ENCODE measurements at places on chromosomes 3 and 15. TPM values are rescaled to one million over a fixed set of nuclear protein-coding genes. Genes with fewer than 3 reads are reported as not detected.

SCAMP2 gene
- 62.1 TPM for total RNA-seq

MAGI1 gene
- 38.3 TPM for total RNA-seq

LMLN gene
- total RNA-seq: 5.4 TPM

ANKRD34C gene
- total RNA-seq: not detected

GLDN gene
- 10.9 TPM for total RNA-seq

HACD2 gene
- total RNA-seq: 20.8 TPM

RNF13 gene
- 62.9 TPM for total RNA-seq

DCUN1D1 gene
- 45.2 TPM for total RNA-seq

MST1R gene
- total RNA-seq: 1.7 TPM

DNA sequence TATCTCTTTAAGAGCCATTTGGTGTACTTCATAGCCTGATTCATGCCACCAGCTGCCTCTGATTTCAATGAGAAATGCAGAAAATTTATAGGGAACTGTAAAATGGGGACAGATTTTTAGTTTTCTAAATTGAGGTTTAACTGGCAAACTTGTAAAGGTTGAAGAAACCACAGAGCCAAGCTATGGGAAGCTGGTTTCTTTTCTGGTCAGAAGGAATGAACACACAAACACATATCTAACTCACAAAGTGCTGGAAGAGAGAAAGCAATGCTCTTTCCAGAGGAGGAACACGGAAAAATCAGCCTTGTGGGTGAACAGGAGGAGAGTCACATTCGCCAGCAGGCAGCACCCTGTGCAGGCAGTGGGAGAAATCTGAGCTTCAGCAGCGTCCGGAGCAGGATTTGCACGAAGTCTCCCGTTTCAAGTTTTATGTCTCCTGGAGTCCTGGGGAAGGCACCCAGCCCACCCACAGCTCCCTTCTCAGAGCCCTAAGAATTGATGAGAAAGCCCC lies 481 bp downstream of the MASP1 start:
- DNase-seq: no peak

DNA sequence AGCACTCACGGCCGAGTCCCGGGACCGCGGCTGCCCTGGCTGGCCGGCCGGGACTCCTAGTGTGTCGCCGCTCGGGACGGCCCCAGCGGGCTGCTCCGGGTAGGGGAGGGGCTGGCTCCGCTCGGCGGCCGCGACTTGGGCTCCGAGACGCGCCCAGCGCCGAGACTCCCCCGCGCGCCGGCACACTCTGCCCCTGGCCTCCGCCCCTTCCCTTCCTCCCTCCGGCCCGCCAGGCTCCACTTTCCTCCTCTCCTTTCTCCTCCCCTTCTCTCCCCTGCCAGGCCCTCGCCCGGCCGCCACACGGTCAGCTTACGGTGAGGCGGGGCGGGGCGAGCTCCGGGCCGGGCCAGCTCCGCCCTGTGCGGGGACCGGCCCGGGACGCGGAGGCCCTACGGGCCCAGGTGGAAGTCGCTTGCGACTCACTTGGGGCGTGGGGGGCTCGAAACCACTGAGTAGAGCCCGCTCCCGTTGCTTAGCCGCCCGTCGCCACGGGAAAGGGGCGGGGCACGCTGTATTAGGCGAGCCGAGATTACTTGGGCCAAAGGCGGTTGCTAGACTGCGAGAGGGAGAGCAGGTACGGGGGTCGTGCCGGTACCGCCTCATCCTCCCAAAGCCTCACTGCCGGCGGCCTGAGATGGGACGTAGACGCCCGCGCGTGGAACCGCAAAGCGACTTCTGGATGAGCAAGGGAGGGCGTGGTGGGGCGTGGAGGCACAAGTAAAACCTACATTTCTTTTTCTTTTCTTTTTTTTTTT lies at the start of gene ITGB5:
ITGB5 (minus strand) TSS at position 189 of the 755 bp plus-strand sequence. CDS start 365 bp downstream, outside the sequence.
- peak; percentile 94 for DNase-seq

- no peak for DNase-seq
These were observed 582.8 kb upstream of the CCDC54 start for GRCh38 chr3:106794442-106794841.

DNA sequence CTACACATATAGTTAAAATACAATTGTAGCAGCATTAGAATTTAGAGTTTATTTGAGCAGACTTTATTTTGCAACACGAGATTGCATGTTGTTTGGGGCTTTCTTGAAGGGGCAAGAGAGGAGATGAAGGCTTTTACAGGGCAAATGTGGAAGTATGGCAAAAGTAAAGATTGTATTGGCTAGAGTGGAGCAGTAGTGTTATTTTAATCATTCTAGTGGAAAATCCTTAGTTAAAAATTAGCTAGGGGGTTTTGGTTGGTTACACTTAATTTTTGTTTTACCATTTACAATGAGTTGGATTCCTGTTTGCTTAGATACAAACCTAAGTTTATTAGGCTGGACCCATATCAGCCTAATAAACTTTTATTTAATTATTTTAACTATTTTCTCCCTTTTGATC lies 4.6 kb downstream of the OR5H15 start:
- no peak for DNase-seq

DNA sequence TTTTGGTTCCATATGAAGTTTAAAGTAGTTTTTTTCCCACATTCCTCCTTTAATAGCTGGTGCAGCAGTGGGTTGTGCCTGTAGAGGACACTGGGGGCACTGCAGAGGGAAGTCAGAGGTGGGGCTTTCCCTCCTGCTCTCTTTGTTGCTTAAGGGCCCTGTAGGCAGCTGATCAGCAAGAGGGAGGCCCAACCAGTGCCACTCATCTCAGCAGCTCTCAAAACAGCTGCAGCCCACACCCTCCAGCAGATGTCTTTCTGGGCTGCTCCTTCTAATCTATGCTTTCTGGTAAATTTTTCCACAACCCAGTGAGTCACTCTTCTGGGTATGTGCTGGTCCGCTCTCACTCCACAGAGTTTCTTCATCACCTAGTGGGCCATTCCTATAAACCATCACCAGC lies 263.8 kb downstream of the FEZF2 start:
- peak; percentile 62 for DNase-seq

DNA sequence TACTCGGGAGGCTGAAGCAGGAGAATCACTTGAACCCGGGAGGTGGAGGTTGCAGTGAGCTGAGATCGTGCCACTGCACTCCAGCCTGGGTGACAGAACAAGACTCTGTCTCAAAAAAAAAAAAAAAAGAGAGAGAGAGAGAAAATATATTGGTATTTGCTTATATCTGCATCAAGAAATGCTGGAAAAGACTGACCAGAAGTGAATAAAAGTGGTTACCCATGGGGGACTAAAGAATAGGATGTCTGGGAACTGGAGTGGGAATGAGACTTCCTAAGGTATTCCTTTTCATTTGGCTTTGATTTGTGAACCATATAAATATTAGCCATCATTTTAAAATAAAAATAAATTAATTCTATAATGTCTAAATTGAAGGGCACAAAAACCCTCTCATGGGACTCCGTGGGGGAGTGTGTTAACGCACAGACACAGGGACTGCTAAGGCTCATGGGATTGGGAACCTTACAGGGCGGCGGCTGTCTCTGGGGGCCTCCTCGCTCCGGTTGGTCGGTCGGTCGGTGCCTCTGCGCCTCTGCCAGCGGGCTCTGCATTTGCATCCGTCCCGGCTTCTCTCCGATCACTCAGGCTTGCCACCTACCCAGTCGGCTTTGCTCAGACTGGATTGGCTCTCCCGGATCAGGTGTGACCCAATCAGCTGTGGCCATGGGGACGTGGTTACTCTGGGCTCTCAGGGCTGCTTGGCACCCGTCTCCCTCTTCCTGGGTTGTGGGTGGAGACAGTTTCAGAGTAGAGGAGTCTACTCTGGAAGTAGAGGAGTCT lies 12.7 kb upstream of the TSPAN3 start:
- peak; percentile 91 for DNase-seq

- peak; percentile 79 for DNase-seq
These were observed 1.2 kb upstream of the PLIN1 start for GRCh38 chr15:89680282-89680873.

DNA sequence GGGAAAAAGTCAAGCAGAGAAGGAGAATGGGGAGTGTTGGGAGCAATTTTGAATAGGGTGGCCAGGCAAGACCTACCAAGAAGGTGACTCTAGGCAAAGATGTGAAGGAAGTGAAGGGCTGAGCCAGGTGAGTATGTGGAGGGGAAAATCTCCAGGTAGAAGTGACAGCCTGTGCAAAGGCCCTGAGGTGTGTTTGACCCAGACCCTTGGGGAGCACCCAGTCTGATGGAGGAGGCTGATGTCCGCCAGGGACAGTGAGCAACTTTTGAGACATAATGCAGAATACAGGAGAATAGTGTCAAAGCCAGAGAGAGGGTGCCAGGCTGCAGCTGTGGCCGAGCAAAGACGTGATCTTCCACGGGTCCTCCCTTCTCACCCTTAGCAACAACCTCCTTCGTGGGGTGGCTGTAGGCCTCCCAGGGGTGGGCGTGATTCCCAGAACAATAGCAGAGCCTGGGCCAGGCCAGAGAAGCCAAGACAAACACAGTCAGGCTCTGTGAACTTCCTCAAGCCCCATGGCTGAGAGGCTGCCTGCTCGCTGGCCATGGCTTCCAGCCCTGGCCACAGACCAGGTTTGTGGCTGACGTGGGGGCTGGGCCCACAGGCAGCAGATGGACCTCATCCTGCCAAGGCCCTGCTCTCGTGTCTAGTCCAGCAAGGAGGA lies 58.1 kb downstream of the SLC6A6 start:
- DNase-seq: peak; percentile 94

GRCh38 chr3:119236756-119237155 lies 3.9 kb downstream of the B4GALT4 start:
- peak; percentile 81 for DNase-seq

DNA sequence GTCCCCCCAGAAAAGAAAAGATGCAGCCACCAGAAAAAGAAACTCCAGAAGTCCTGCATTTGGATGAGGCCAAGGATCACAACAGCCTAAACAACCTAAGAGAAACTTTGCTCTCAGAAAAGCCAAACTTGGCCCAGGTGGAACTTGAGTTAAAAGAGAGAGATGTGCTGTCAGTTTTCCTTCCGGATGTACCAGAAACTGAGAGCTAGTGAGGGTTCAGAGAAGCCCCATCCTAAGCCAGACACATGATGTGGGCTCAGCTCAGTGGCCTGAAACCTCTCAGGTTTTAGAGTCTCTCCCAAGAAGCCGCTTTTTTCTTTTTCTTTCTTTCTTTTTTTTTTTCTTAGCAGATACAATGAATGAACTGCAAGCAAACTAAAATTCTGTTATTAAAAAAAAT lies 7.8 kb downstream of the SLC51B start:
- DNase-seq: no peak

DNA sequence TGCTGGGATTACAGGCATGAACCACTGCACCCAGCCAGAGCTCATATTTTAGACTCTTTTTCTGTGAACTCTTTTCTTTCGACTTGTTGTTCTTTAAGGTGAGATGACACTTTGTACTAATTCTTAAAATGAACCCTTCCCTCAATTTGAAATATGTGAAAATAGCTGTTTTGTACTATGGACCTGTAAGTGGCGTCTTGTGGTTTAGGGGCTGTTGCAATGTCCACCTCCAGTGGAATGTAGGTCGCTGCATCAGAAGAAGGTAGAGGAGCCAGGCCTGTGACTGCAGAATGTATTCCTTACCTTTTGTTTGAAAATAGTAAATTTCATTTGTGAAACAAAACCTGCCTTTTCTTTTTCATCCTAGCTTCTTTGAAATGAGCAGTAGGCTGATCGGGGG lies 38.9 kb downstream of the FNDC3B start:
- no peak for DNase-seq

- DNase-seq: no peak
These were observed 7.6 kb downstream of the C15orf61 start for GRCh38 chr15:67528513-67528912.

DNA sequence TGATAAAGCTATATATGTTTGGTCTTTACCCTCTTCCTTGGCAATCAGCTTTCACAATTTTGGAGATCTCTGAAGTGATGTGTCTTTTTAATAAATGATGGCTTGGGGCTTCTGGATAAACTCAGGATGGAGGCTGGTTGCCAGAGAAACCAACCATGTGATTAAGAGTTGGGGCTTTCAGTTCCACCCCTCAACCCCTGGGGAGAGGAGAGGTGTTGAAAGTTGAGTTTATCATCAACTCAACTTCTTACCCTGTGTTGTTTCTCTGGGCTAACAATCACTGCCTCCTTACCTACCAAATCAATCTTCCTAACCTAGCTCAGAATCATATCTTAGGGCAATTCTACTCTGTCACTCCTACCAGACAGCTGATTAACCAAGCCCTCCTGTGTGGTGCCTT lies 735.8 kb downstream of the ZPLD1 start:
- DNase-seq: no peak

DNA sequence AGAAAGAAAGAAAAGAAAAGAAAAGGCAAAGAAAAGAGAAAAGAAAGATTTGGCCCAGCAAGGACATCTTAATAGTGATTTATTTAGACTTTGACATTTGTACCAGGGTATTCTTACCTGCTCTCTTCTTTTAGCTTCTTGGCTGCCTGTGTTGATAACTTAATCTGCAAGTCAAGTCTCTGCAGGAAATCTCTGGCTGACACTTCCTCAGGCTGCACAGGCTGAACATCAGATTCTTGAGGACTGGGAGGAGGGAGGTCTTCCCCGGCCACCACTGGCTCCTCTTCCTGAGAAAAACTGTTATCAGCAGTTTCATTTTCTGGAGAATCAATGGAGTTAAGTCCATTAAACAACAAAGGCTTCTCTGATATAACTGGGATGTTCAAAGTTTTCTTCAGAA lies 12.8 kb downstream of the LYSMD2 start:
- no peak for DNase-seq

DNA sequence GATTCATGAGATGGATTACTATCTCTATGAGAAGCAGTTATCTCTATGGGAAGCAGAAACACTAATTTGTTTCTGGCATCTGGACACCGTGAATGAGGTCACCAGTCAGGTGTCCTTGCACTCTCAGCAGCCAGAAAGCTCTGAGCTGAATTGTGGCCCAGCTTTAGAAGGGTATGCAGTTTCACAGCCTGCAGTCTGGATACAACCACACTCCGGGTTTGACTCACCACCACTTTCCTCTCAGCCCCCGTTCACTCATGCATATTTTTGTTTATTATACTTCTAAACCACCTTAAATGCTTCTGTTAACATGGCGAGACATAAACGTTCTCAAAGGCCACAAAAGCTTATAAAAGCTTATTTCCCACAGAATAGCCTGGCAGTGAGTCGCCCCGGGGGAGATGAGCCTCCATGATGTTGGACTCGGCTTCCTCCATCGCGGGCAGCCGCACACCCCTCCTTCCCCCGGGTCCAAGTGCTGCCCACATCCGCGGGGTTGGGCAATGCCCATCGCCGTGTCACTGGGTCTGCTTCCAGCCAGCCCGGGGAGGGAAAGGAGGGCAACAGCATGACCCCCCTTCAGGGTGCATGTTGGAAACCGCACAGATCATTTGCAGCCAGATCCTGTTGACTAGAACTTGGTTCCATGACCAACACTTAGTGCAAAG lies 16.8 kb upstream of the SLC41A3 start:
- peak; percentile 65 for DNase-seq

- DNase-seq: peak; percentile 90
These were observed 267.7 kb downstream of the XXYLT1 start for GRCh38 chr3:195003006-195003892.

GRCh38 chr15:35880896-35881295 lies 334.9 kb upstream of the DPH6 start:
- DNase-seq: no peak

GRCh38 chr3:30308131-30308530 lies 298.3 kb upstream of the TGFBR2 start:
- DNase-seq: no peak

Measured in right cardiac atrium (tissue), 5 donors.